ENCODE measurements at places on chromosomes 1 and 21. TPM values are rescaled to one million over a fixed set of nuclear protein-coding genes. Genes with fewer than 3 reads are reported as not detected.

Gene IRF6
- 35.2 TPM for total RNA-seq

Gene KCNA3
- 0.07 TPM for total RNA-seq

Gene SLC1A7
- total RNA-seq: not detected

Gene SPRR4
- not detected for total RNA-seq

Gene PRDM16
- 6.1 TPM for total RNA-seq

Gene ZBTB8B
- total RNA-seq: 0.25 TPM

Gene RORC
- total RNA-seq: 1.3 TPM

Gene COL11A1
- 0.05 TPM for total RNA-seq

Gene FCRLB
- total RNA-seq: 1.0 TPM

Gene OR2G3
- total RNA-seq: not detected

Gene KRTAP7-1
- not detected for total RNA-seq

Gene NBPF4
- total RNA-seq: not detected

Gene PRELP
- total RNA-seq: 0.10 TPM

Gene SPATA45
- not detected for total RNA-seq

Gene ZBED6
- 26.9 TPM for total RNA-seq

Gene KCNJ9
- total RNA-seq: 0.05 TPM

Gene S100A14
- total RNA-seq: 252 TPM

Gene SLC16A4
- 0.20 TPM for total RNA-seq

Gene LCE1B
- not detected for total RNA-seq

Gene TSPEAR
- total RNA-seq: not detected
